Kidney (tissue), 22 donors: ENCODE measurements at places on chromosomes 13 and 19. TPM values are rescaled to one million over a fixed set of nuclear protein-coding genes. Genes with fewer than 3 reads are reported as not detected.

GRCh38 chr19:34851277-34851804, 75.4 kb upstream of the ZNF30 start:
- no peak for DNase-seq

GRCh38 chr19:18014197-18014596, 6.2 kb downstream of the ARRDC2 start:
- DNase-seq: no peak

- no peak for DNase-seq
Observed at GRCh38 chr19:1088416-1089010, 6.7 kb downstream of the POLR2E start.

ZNF83 gene
- 90.4 TPM for total RNA-seq

CYP4F12 gene
- total RNA-seq: 4.4 TPM
